ENCODE measurements at places on chromosomes 3 and 15.

GRCh38 chr3:117074826-117075225 lies 365.2 kb downstream of the TUSC7 start:
- no peak for DNase-seq

DNA sequence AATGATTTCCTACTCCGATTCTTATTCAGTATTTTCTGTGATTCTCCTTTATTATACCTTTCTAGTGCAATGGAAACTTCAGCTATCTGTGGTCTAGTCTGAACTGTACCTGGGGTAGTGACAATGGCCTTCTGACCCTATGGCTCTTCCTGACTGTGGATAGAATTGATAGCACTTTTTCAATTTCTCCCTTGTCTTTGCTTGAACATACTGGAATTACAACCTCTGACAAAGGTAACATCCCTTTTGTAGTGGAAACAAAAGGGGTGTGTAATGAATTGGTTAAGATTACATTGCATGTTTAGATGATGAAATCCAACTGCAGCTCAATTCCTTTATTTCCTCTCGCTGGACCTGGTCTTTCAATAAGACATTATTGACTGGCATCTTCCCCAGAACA lies 21.0 kb upstream of the SOX2 start:
- DNase-seq: no peak

DNA sequence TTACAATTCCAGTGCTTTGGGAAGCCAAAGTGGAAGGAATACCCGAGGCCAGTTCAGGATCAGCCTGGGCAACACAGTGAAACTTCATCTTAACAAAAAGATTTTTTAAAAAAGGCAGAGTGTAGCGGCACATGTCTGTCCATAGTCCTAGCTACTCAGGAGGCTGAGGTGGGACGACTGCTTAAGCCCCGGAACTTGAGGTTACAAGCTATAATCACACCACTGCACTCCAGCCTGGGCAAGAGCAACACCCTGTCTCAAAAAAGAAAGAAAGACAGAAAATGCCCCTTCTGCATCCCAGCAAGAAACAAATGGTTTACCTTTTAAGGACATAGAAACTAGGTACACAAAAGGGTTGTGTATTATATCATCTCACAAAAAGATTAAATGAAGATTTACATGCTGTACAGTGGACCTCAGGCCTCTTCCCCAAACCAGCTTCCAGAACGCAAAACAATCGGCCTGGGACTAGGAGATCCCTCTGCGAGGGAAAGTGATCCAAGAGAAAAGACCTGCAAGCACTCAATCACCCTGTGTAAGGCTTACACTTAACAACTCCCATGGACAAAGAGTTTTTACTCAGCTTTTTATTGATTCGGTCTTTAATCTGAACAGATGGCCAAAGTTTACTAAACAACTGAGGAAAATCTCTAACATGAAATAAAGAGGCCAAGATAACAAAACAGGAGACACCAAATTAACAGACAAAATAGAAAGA lies 21.2 kb downstream of the TFDP2 start:
- no peak for DNase-seq

- DNase-seq: no peak
Measured at GRCh38 chr3:124557433-124558232, 172.6 kb upstream of the UMPS start.

DNA sequence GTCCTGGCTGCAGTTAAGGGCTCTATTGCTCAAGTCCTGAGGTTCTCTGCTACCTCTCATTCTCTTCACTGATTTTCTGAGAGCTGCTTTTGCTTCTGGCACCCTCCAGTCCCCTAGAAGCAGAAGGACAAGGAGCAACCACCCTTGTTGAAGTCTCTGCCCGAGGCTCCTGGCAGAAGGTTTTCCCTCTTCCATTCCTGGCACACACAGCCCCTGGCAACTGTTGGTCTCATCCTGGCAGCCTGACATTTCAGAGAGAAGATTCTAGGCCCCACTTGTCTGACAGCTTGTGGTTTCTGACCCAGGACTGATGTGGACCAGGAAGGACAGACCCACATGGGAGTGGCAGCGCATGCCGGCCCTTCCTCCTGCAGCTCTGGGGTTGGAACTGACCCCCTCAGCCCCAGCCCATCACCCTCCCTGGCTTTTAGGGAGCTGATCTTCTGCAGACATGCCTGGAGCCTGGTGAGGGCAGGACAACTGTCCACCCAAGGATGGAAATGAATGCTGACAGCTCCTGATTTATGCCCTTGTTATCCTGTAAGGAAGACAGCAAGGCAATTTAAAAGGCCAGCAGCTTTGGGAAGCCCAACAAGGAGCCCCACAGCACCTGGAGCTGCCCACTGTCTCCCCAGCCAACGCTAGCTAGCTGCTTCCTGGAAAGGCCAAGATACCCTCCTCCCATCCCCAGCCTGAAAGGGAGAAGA lies 13.0 kb upstream of the NTRK3 start:
- DNase-seq: no peak

DNA sequence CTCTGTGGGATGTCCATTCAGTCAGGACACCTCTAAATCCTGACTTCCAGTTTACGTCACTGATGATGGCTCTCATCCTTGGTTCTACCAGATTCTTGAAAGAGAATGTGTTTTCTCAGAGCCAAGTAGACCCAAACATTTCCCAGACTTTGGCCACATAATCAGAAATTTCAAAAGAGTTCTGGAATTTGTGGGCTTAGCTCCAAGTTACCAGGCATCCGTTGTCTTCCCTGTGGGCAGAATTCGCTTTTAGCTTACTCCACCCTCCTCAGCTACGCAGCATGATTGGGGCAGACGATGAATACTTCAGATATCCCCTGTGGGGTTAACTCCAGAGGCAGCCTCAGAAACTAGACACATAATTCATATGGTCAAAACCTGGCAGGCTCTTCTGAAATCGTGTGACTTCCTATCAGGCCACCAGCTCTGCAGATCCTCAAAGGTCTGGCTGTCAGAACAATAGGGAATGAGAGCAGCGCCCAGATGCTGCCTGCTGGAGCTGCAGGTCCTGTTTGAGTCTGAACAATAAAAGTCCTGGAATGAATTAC lies 30.6 kb downstream of the CRTC3 start:
- no peak for DNase-seq

DNA sequence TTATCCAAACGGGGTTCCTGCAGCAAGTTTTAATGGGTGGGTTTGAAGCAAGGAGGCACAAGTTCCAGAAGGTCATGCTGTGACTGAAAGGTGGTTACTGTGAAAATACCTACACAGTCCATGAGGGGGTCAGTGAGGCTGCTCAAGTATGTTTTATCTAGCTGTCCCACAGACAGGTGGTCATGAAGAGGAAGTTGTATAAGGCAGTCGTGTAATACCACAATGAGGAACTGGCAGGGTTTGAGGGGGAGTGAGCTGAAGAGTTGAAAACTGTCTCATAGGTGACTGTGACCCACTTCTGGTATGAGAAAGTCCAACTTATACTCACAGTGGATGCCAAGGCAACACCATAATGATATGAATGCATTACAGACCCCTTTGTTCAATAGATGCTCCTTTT lies 856.8 kb downstream of the OTOL1 start:
- no peak for DNase-seq

- no peak for DNase-seq
Measured at GRCh38 chr3:183265157-183265642, 12.1 kb downstream of the B3GNT5 start.

- no peak for DNase-seq
Measured at GRCh38 chr15:90558171-90558573, 28.4 kb downstream of the CRTC3 start.

- DNase-seq: no peak
Measured at GRCh38 chr3:50327129-50327528, 894 bp downstream of the TUSC2 start.

DNA sequence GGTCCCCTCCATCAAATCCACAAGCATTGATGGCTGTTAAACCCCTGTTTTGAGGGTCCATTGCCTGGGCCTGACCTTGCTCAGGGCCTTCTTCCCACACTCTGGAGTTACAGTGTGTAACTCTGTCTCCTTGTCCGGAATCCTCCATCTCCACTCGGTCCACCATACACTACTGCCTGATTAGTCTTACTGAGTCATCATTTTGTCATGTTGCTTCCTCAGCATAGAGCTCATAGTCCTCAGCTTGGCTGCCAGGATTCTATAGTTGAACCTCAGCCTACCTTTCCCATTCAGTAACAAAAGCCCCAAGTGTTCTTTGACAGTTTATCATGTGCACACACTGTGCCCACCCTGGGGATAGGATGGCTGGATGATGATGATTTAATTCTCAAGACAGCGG lies 113.0 kb downstream of the PDE8A start:
- no peak for DNase-seq

- no peak for DNase-seq
Measured at GRCh38 chr3:170711786-170712185, 125.9 kb upstream of the SLC7A14 start.

DNA sequence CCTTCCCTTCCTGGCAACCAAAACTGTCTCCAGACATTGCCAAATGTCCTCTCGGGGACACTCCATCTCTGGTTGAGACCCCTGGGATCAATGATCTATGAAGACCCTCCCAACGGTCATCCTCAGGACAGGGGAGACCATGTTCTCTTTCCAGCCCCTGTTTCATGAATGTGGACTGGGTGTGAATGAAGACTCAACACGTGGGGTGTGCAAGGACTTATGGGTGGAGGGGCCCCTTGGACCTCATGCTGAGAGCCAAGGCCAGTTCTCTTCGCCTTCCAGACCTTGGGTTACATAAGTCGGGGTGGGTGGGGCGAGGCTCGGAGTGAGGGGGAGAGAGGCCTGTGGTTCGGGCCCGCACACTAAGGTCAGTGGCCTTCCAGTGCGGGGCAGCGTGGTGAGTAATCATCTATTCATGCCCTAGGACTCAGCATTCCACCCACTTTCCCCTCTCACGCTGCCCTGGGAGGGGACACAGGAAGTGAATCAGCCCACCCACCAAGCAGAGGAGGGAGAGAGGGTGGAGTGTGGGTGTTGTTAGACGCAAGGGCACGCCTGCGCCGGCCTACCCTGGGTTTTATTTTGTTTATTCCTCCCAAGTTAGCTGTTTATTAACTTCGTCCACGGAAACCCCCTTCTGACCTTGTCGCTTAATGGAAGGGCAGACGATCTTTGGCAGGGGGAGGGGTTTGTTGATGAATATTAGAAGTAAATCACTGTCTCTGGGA lies 6.7 kb downstream of the PAQR5 start:
- no peak for DNase-seq

DNA sequence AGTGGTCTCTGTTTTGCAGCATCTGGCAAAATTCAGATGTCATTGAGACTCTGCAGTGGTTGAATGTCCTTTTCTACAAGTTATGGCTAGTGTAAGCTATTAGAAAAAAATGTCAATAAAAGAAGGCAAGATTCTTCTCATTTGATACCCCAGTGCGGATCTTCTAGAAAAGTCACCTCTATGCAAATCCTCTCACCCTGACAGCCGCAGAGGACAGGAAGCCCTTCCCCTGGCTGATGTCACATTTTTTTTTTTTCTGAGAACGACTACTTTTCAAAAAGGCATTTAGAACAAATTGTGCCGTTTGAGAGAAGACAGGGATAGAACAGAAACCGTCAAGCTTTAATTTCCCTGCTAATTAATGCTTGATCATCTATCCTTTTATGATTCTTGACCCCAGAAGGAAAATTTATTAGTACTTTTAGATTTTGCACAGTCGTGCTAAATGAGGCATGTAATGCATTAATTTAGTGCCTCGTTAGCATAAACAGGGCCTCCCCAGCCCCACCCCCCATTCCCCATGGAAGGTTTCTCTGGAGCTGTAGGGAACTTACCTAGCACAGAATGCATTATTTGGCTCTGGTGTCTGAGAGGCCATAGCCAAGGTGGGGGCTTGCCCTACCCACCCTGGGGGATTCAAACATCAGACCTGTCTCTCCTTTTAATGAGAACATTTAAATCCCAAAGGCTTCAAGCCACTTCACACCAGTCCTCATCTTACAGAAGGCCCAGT lies 183.8 kb downstream of the OPA1 start:
- no peak for DNase-seq

DNA sequence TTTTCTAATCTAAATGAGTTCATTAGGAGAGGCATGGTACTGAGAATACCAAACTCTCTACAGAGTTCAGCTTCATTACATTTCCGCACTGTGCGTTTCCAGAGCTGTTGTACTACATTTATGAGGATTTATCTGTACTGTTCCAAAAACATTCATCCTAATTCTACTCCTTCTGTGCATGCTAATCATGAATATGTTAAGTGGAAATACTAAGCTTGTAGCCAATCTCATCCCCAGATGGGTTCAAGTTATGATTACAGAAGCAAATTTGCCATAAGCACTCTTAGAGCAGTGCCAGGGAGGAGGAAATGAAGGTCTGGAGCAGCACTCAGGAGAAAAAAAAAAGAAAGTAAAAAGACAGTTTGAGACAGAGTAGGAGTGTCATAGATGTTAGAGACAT lies 544.3 kb downstream of the GBE1 start:
- no peak for DNase-seq

DNA sequence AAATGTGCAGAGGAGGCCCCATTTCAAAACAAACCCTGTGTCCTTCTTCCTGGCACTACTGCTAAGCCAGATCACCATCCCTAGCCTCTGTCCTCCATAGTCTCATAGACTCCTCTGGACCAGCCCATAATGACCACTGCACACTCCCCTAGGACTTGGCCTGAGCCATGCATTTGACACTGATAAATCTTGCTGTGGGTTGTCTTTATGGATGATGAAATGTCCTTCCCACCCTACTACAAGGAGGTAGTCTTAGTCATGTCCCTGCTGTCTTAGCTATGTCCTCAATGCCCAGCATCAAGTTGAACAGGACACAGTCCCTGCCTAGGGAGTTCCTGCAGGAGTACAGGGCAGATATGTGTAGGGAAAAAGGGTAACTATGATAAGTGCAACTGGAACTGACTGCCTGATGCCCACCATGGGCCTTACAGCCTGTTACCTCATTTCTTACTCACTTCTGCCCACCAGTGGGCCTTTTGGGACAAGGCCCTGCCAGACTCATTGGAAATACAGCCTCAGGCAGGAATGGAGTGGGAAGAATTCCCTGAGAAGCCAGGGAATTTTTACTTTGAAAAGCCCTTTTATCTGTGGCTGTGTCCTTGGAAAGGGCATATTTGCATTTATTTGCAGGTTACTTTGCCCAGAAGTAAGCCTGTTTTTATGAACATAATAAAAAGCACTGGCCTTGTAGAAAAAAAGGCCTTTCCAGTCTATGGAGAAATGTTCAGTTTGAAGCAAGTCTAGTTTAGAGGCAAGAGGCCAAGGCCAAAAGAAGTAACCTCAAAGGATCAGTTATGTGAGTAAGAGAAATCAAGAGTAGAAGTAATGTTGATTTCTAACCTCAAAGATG lies 199.6 kb upstream of the EIF1B start:
- no peak for DNase-seq

DNA sequence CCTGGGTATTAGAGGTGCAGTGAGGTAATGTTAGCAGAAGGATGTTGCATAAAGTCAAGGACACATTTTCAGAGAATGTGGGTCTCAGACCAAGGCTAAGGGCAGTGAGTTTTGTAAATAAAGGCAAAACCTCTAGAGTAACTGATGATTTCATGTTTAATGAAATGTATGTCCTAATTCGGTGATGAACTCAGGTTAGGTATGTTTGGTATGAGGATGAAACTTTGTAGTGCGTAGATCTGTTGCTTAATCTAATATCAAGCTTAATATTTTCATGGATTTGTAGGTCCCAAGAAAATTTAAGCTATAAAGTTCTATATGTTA lies 3.6 kb downstream of the USP50 start:
- DNase-seq: no peak

Data from stimulated activated CD4-positive, alpha-beta T cell treated with anti-CD3 and anti-CD28 coated beads, Interleukin-1b, Interleukin-23, amount 100 ng/mL, for 1 hour (primary cell).